COR-L47 (cell line): ENCODE measurements at places on chromosomes 7 and 10.

GRCh38 chr7:89695241-89695640 is 459.0 kb upstream of the STEAP1 start:
- DNase-seq = no peak

DNA sequence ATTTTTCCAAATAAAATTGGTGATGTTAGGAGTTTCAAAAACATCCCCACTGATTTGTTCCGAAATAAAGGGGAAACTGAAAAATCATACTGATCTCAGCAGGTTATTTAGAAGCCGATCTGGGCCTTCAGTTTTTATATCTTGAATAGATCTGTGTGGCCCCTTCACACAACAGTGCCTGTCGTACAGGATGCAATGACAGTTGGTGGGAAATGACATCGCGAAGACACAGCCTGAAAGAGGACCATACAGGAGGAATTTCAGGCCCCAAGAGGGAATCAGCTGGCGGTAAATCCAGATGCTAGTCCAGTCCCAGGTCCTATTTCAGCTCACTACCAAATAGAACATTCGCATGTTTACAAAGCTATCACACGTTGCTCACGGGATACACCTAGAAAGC is 3.0 kb downstream of the H2BK1 start:
- DNase-seq = no peak

- DNase-seq = peak; percentile 59
These were observed 804 bp downstream of the UNC5B start for GRCh38 chr10:71213127-71213621.

- no peak for DNase-seq
These were observed 10.2 kb downstream of the IGFBP3 start for GRCh38 chr7:45910855-45911254.

DNA sequence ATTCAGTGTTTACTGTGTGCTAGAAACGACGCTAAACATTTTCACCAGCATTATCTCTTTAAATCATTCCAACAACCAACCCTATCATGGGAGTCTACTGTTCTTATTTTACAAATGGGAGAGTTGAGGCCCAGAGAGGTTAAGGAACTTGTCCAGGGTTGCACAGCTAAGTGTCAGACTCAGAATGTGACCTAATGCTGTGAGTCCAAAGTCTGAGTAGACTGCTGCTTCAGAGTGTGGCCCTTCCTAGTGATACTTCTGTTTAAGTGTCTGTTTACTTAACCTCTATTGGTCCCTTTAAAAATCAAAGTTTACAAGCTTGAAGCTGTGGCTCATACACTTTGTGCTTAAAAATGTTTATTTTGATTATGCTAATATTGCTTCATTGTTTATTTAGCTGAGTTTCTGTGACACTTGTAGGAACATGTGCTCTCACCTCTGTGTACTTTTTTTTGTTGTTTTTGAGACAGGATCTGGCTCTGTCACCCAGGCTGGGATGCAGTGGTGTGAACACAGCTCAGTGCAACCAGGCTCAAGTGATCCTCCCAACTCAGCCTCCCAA is 84.4 kb upstream of the SYPL1 start:
- DNase-seq = no peak

DNA sequence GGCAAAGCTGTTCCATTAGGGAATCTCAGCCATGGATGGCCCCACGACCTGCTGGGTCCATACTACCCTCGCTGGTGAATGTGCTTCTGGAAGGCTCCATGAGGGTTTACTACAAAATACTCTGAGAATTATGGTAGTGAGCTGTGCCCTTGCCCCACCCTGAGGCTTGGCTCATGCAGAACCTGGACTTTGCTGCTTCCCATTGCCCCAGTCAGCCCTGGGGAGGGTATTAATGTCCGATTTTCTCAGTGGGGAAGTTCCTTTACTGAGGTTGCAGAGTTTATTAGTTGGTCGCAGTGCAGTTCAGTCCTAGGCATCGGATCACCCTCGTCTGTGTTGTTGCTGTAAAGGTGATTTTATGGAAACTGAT is 310.1 kb downstream of the WDR37 start:
- DNase-seq = no peak

- DNase-seq = no peak
These were observed 26.9 kb downstream of the EVX1 start for GRCh38 chr7:27269455-27269854.
